ENCODE measurements at places on chromosomes 16 and 17.

- peak; percentile 28 for DNase-seq
These were observed 4.5 kb upstream of the ITGAX start for GRCh38 chr16:31350275-31351005.

DNA sequence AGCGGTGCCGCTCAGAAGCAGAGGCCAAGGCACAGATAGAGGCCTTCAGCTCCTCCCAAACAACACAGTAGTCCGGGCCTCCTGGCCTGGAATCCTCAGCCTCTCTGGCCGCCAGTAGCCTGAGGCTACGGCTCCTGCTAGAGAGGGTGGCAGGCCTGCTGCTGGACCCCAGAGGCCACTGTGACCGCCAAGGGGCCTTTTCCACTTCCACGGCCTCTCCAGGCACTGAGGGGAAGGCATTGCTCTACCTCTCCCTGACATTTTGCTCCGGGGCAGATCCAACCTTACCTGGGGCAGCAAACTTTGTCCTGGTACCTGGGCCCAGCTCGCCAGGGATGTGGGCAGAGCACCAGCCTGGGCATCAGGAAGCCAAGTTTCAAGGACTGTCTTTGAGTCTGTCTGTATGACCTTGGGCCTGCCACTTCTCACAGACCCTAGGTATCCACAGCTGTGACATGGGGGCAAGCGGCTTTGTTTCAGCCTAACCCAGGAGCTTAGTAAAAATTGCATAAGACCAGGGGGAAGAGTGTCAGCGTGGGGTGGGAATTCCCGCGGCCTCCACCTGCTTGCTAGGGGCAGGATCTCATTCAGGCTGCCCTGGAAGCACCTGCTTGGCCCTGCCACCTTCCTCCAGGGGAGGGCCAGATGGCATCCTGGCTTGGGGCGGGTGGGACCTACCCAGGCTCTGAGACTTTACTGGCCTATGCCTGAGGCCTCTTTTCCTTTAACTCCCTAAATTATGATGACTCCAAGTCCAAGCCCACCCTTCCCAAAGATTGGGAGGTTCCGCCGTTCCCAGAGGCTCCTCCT is 33.2 kb downstream of the ADGRG5 start:
- no peak for DNase-seq

- no peak for DNase-seq
These were observed 8.9 kb downstream of the CPPED1 start for GRCh38 chr16:12794486-12795387.

GRCh38 chr17:5843366-5844026 is 226.7 kb upstream of the WSCD1 start:
- DNase-seq = no peak

- peak; percentile 39 for DNase-seq
These were observed 127.5 kb downstream of the SOCS1 start for GRCh38 chr16:11128211-11129141.

DNA sequence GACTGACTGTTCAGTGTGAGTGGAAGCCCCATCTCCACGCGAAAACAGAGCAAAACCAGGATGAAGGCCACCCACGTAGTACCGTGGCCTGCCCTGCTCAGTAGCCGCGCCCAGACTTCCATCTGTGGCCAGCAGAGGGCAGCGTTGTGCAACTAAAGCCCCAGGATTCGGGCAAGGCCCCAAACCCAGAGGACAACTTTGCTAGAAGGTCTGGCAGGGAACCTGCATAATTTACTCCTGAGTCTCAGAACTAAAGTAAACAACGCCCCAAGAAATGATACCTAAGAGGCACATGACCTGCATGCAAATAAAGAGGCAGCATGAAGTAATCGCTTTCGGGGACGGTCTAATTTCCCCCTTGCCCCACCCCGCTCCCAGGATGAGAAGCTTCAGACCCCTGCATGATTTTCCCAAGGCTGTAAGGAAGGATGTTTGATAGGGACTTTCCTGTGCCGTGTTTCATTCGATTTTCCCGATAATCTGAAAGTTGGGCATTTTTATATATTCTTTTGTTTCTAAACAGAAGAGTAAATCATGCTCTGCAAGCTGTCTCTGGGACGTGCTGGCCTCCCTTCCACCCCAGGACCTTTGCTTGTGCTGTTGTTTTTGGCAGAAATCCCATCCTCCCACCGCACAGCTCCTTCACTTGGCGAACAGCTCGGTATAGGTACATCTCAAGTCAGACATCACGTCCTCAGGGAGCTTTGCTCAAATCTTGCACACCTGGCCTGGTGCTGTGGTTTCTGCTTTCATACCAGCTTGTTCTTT is 18.6 kb downstream of the HSBP1 start:
- DNase-seq = peak; percentile 66

DNA sequence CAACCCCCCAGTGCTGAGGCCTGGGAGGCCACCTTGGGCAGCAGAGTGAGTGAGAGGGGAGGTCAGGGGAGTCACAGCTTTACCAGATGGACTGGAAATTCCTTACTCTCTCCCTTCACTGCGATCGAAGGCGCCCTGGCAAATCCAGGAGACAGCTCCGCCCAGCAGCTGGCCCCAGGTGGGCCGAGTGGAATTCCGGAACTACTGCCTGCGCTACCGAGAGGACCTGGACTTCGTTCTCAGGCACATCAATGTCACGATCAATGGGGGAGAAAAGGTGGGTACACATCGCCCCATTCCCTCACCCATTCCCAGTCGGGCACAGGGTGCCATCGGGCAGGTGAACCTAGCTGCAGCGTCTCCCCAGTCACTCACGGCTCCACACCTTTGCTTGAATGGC is 91.6 kb downstream of the ABCC6 start:
- no peak for DNase-seq

Measured in AML-193 (cell line).